ENCODE measurements at places on chromosomes 4 and X.

- DNase-seq = no peak
These were observed 28.2 kb downstream of the IL13RA1 start for GRCh38 chrX:118755633-118756032.

DNA sequence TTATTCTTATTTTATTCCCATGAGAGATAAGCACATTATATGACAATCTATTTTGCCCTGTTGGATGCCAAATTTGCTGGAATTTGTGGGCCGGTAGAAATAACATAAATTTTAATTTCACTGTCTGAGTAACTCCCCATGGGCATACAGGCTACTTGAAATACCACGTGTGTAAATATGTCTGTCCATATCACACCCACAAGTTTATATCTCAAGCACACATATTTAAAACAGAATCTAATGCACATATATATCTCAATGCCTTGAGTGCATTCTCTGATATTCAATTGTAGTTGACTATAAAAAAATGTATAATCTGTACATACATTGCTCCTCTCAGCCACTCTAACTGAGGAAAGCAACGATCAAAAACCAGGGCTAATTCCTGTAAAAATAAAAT is 51.2 kb downstream of the PPARGC1A start:
- no peak for DNase-seq

GRCh38 chrX:153595859-153596857 is 2.8 kb downstream of the CCNQ start:
- no peak for DNase-seq

DNA sequence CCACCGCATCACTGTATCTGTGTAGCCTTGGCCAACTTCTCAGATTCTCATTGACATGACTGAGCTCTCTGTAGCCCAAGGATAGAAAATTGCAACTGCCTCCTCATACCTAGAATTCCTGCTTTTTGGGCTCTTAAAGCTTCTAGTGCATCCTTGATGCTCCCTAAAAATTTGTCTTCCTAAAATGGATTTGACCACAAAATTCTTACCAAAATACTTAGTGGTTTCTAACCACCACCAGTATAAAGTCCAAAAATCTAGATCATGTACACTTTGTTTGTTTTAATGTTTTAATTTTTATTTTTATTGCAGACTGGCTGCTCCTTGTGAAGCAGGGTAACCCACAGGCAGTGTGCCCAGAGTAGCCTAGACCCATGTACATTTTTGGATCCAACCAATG is 75.5 kb downstream of the TBC1D9 start:
- no peak for DNase-seq

DNA sequence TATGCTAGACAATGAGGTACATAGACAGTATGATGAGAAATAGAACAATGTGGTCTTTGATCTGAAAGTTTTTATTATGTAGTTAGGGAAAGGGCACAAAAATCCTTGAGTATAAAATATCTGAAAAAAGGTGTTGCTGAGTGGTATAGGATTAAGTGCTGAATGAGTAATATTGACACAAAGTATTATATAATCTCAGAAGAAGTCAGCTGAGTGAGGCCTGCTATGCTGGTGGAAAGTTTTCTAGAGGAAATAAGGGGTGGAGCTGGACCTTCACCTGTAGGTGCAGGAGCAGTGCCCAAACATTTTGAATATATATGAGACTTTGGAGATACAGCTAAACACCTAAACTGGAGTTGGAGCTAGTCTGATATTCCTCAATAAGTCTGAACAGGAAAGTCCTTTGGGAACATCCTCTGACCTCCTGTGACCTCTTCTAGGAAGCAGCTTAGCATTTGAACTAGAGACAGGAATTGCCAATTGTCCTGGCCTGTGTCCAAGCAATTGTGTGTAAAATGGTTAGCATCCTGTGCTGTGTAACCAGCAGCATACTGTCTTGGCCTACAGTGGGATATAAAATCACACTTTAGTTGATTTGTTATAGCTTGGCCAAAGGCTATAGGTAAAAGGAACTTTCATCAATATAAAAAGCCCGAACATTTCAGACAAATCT is 285.3 kb downstream of the ANKRD50 start:
- DNase-seq = no peak

- DNase-seq = no peak
These were observed 608.6 kb downstream of the KLHL13 start for GRCh38 chrX:117508021-117508420.

GRCh38 chrX:42459735-42460134 is 318.2 kb downstream of the PPP1R2C start:
- DNase-seq = no peak

- DNase-seq = no peak
These were observed 80.7 kb downstream of the FHIP1A start for GRCh38 chr4:151489462-151490203.

DNA sequence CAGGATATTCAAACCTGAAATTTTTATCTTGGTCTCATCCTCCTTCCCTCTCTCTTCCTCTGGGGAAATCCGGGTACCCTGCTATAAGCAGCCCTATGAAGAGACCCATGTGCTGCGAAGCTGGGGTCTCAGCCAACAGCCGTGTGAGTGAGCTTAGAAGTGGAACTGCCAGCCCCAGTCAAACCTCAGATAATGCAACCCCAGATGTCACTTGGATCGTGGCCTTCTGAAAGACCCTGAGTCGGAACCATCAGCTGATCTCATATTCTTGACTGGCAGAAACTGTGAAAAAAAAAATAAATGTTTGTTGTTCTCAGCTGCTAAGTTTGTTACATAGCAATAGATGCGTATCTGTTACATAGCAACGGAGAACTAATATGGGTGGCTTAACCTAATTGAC is 198.1 kb upstream of the NPY2R start:
- no peak for DNase-seq
